ENCODE measurements at places on chromosomes 4 and X.

GRCh38 chr4:107388736-107389274 is 331.2 kb downstream of the PAPSS1 start:
- DNase-seq, result no peak

DNA sequence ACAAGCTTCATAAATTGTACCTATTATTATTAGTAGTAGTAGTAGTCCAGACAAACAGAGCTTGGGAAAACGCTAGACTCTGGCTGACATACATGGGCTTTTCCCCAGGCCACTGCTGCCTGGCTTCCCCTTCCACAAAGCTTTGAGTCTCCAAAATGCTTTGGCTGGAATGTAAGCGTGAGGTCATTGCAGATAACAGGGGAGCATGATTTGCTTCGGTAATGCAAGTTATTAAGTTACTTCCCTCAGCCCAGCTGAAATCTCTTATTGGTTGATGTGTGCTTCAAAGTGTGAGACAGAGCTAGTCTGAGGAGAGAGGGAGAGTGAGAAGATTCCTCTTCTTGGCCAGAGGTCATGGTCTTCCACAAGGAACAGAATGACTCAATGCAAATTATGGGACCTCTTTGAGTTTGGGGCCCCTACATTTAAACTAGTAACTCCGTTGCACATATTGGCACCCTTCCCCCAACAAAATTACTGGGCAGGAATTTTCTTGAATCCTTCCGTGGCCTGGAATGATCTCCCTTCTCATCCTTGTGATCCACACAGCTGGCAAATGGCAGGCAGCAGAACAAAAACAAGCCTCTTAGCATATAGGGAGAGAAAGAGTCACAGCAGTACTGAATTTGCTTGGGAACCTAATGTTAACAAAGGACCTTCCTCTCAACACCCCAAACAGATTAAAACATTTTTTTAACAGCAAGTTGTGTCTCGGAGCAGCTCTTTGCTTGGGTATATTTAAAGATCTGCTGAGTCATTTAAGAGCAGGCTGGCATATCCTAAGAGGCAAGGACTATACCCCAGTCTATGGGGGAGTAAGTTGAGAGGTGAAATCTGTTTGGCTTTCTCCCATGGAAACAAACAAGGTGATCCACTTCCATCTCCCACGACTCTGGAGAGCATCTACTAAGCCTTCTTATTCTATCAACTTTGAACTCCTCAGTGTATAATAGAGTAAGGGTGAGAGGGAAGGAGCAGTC is 19.9 kb downstream of the AR start:
- DNase-seq, result no peak

GRCh38 chr4:77026322-77026704 is 49.5 kb downstream of the CCNI start:
- DNase-seq, result no peak

DNA sequence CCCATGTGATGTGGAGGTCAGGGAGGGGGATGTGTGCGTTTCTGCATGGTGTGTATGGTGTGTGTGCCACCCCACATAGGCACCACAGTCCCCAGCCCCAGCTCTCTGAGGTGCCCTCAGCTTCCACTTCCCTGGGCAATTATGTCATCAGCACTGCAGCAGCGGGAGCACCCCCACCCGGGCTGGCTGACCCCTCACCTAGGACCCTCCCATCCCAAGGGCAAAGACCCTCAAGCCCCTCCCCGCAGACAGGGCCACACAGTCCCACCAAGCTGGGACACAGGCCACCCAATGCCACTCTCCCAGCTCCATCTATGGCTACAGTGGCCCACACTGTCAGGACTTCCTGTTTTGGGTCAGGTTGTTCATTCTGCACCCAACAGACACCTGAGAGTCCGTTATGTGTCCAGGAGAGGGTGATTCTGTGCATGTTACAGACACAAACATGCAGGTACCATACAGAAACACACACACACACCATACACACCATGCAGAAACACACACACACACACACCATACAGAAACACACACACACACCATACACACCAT is 75.2 kb downstream of the JAKMIP1 start:
- no peak for DNase-seq

DNA sequence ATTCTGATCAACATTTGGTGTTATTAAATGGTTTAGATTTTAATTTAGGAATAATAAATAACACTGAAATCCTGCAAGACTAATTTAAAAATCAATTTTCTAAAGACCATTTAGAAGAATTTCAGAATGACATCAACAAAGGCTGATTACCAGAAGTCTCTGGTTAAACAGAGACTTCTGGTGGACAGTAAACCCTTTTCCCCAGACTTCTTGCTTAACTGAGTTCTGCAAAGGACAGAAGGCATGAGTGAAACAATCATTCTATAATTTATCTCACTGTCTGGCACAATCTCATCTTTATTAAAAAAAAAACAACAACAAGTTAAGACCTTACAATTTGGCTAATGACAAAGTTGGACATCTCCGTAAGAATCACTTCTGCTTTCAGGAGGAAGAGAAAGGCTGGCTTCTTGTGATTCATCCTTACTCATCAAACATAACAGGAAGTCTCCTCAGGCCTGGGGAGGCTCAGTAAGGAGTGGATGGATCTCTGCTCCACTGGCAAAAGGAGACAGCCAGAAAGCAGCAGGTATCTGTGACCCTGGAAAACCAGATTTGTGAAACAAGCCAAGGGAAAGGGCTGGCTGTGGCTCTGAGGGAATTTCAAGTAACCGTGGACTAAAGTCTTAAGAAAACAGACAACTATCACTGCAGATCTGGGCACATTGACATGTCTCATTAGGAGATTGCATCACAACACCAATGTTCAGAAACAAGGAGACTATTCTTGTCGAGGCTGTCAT is 908 bp upstream of the TLR6 start:
- DNase-seq, result peak; percentile 81

DNA sequence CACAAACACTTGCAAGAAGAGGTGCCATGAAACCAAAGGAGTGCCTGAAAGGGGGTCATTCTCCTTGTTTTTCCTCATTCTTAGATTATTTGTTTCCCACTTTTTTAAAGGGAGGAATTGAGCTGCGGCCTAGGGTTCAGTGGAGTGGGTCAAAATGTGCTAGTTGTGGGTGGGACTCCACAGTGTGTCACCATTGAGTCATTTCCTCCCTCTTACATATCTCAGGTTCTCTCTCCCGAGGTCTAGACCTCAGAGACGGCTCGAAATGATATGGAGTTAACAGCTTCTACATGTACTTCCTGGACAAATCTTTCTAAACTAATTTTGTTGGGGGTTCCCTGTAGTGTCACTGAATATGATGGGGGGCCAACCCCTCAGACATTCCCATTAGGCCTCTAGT is 328.4 kb upstream of the SPANXN1 start:
- DNase-seq, result no peak

DNA sequence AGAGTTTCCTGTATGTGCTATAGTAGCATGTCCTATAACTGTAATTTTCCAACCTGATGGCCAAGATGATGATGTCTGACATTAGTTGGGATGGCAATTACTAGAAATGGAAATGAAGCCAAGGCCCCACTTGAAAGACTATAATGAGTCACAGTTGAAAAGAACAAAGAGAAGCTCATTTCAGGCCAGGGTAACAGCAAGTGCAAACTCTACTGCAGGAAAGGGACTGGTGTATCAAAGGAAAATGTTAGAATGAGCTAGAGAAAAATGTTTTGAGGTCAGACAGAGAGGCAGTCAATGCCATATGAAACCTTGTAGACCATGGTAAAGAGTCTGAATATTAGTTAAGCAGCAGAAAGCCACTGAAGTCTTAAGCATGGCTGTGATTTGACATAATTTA is 146.2 kb upstream of the SH3RF1 start:
- DNase-seq, result peak; percentile 82

DNA sequence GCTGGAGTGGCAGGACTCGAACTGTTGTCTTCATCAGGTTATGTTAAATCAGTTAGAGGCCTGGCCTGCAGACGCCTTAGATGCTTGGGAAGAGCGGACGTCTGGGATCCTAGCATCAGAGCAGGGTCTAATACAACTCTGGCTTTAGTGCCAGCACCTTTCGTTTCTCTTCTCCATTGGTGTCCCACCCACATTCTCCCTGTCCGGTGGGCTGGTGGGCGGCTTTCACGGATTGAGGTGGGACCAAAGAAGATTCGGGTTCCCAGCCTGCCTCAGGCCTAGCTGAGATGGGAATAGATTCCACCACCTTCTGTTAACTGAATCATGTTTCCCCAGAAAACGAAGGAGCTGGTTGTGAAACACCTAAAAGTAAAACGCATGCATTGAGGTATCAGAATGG is 939 bp downstream of the PDK3 start:
- no peak for DNase-seq

DNA sequence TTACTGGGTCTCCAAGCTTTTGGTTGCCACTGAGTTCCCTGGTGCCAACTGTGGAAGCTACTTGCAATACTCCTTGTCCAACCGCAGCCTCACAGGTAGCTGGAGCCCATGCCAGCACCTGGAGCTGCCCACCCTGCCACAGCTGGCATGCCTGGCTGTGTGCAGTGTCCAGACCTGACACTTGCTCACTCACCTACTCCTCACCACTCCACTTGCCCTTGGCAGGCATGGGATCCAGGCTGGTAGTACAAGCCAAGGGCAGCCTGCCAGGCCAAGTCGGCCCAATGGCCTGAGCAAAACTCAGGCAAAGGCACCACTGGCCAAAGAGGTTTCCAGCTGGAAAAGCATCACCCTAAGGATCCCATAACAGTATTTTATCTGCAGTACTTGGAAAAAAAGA is 246.3 kb downstream of the PDGFC start:
- no peak for DNase-seq

- peak; percentile 80 for DNase-seq
These were observed 339.0 kb upstream of the BOD1L1 start for GRCh38 chr4:13966231-13967195.

GRCh38 chrX:64205441-64205734 is at the start of gene AMER1:
Gene AMER1 (minus strand): TSS chrX:64205708. CDS start chrX:64193286, 12,422 bp downstream.
- DNase-seq, result no peak

DNA sequence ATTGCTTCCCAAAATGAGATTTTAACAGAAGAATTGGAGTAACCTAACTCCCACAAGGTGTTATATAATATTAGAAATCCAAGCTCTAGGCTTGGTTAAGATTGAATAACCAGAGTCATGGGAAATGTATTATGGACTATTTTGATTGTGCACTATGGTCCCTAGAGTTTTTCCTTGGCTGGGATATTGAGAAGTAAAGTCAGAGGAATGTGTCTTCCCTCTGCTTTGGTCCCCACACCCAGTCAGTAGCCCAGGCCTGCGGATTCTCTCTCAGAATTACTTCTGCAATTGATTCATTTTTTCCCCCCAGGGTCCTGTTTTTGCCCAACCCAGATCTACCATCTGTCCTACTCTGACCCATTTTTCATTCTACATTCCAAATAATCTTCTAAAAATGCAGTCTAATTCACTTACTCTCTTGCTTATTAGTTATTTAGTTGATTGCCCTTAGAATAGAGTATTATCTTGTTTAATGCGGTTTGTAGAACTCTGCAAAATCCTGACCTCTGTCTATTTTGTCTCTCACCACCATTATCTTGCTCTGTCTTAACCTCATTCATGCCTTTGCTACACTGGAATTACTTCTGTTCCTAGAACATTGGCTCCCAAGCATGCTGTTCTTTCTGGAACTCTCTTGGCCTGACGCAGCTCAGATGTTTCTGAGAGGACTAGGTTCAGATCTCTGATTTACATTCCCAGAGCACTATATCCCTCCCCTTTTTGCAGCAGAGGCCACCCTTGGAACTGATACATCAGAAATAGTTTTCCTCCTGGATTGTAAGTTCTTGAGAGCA is 23.6 kb downstream of the GUCY1A1 start:
- no peak for DNase-seq

- DNase-seq, result no peak
These were observed 3.8 kb upstream of the DCAF4L1 start for GRCh38 chr4:41977709-41978108.

GRCh38 chr4:55539658-55540057 is 7.1 kb downstream of the CLOCK start:
- DNase-seq, result no peak

DNA sequence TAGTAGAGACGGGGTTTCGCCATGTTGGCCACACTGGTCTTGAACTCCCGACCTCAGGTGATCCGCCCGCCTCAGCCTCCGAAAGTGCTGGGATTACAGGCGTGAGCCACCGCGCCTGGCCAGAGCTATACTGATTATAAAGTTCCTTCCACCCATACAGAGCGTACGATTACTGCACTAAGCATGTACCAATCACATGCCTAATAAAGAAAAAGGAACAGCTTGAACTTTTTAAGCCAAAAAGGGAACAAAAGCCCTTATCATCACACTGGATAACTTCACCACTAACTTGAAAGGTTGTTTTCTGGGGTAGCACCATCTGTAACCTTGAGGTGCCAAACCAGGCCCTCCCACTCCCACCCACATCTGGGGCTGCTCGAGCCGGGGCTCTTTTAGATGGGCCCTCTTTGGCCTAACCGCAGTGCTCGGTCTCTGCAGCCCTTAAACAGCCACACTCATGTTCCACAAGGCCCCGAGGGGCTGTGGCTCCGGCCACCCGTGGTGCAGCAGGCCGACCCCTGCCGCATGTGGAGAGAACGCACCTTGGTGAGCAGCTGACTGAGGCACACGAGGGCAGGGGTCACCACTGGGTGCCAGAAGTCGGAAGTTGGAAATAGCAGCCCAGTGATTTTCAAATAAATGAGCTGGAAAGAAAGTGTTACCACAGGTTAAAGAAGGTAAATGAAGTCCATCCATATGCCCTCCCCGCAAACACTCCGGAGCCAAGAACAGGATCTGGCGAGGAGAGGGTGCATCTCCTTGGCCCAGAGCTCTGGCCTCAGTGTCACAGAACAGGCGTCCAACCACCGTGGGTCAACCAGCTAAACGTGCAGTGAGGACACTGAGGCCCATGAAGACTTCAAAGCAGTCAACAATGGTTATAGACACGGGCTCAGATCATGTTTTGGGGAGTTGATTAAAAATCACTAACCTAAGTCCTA is 18.4 kb downstream of the NOP14 start:
- no peak for DNase-seq

DNA sequence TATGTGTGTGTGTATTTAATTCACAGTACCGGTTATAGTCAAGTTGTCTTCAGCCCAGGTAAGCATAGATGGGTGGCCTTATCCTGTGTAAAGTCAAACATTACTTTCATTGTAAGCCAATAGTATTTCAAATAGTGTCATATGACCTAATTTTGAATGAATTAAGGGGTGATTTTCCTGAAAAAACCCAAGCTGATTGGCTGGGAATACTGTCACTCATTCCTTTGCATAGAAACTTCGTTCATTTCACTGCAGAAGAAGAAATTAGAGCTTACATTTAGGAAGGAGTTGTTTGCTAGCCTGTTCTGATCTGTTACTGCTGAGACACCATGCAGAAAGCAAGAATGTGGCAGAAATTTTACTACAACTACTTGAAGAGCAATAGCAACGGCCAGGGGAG is 45.4 kb downstream of the SMARCAD1 start:
- DNase-seq, result no peak

DNA sequence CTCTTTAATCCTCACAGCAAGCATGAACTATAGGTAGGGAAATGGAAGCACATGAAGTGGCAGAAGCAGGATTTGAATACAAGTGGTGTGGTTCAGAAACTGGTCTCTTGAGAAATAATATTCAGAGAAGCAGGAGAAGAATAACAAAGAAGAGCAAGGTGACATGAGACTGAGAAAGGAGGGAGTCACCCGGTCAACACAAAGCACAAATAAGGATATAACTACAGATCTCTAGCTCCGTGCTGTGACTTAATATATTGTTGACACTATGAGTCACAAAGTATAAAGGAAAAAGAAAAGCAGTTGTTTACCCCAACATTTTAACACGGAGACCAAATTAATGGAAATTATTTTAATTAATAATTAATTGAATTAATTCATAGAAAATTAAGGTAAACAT is 204.5 kb downstream of the CPE start:
- DNase-seq, result no peak

- DNase-seq, result no peak
These were observed 589.0 kb downstream of the GRXCR1 start for GRCh38 chr4:43481526-43481925.

- DNase-seq, result no peak
These were observed 77.7 kb downstream of the DDX60 start for GRCh38 chr4:168240821-168241220.
